ENCODE measurements at places on chromosomes 4 and X.

DNA sequence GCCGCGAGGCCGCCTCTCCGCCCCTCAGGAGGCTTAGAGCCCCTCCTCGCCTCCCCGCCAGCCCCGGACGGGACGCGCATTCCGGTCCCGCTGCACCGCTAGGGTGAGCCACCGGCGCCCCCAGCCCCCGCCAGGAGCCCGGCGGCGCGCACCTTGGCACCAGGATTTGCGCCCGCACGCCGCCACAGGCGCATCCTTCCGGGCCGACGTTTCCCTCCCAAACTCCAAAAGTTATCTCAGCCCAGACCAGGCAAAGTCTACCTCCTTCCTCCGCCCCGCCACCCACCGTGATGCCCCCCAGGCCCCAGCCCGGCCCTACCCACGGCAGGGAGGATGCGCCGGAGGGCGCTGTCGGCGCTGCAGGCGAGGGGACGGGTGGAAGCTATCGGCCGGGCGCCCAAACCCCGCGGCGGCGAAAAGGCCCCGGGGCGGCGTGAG is 538 bp downstream of the SCML2 start:
- H3K27ac ChIP-seq = no peak overlapping the region
- H3K36me3 ChIP-seq = no peaks in the 10 kb centered on the region
- H3K27me3 ChIP-seq = peaks cover 28% of the 10 kb centered on the region

DNA sequence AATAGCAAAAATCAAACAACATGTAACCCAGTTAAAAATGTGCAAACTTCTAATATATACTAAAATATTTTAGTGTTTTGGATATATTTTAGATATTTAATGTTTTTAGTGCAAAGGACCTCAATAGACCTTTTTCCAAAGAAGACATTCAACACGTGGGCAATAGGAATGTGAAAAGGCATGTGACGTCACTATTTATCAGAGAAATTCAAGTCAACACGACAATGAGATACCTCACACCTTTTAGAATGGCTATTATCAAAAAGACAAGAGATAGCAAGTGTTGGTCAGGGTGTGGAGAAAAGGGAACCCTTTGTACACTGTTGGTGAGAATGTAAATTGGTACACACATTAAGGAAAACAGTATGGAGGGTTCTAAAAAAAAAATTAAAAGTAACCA is 115.6 kb upstream of the FAM47B start:
- no peak for DNase-seq
- no peaks in the 10 kb centered on the region for H3K36me3 ChIP-seq
- H3K27ac ChIP-seq = no peak overlapping the region

DNA sequence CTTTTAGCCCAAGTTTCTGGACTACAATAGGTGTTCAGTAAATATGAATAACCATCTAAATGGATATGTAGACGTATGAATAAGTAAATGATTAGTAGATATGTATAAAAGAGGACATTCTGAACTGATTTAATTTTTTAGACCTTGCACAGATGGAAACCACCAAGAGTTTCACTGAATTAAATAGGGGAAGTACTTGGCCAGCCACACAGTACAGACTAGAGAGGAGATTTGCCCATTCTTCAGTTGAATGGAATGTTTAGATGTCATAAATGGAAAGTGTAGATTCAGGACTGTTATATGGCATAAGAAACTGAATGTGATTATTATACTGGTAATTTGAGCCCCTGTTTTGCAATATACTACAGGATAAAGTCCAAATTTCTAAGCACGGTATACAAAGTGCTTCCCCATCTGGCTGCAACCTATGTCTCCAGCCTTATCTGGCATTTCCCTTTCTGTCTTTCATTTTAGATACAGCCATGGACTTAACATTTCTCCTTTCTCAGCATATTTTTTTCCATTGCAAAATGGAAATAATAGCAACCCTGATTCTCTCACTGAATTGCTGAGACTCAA is 137.8 kb upstream of the HS3ST1 start:
- H3K27ac ChIP-seq = no peak overlapping the region
- H3K27me3 ChIP-seq = no peaks in the 10 kb centered on the region
- no peak overlapping the region for H3K4me3 ChIP-seq

- no peak overlapping the region for H3K27ac ChIP-seq
- H3K36me3 ChIP-seq = no peaks in the 10 kb centered on the region
- DNase-seq = peak; percentile 35
- peaks cover 17% of the 10 kb centered on the region for H3K4me1 ChIP-seq
Measured at GRCh38 chrX:13646154-13646549, 6.8 kb upstream of the TCEANC start.

DNA sequence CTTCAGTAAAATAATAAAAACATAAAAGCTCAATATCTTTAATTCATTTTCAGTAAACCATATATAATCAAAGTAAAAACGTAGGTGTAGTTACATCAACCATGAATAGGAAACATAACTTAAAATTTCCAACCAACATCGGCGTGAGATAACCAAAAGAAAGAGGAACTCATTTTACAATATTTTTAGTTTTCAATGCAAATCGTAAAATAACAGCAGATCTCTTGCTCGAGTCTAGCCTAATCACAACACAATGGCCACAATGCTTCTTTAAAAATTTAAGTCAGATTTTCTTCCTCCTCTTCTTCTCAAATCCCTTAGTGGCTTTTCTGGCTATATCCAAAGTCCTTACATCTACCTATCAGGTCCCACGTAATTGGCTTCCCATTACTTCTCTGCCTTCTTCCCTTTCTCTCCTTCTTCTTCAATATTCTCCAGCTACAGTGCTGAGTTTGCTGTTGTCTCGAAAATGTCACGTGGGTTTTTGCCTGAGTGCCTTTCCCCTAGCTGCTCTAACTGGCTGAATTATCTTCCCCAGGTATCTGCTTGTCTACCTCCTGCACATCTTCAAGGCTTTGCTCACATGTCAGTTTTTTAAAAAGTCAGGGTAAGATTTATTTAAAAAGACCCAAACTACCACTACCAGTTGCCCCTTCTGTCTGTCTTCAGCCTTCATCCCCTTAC is 90.9 kb upstream of the BANK1 start:
- no peak overlapping the region for H3K4me3 ChIP-seq
- H3K27me3 ChIP-seq = peaks cover 4% of the 10 kb centered on the region
- H3K36me3 ChIP-seq = no peaks in the 10 kb centered on the region
- H3K27ac ChIP-seq = no peak overlapping the region
- DNase-seq = no peak

DNA sequence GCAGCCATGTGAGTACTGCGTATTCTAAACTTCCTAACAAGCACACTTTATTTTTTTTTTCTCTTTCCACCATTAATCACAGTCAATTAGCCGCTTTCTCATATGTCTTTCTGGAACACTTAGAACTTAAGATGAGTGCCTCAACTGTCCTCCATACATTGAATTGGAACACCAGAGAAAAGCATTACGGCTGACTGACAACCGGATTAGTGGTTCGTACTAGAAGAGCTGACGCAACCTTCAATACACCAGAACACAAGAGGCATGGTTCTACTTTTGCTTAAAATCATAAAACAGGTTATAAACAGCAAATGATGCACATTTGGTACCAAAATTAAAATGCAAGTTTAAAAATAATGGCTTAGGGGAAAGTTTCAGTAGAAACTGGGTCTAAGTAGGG is 3.3 kb downstream of the TMEM47 start:
- H3K27me3 ChIP-seq = peaks cover 17% of the 10 kb centered on the region
- H3K27ac ChIP-seq = no peak overlapping the region
- DNase-seq = no peak

DNA sequence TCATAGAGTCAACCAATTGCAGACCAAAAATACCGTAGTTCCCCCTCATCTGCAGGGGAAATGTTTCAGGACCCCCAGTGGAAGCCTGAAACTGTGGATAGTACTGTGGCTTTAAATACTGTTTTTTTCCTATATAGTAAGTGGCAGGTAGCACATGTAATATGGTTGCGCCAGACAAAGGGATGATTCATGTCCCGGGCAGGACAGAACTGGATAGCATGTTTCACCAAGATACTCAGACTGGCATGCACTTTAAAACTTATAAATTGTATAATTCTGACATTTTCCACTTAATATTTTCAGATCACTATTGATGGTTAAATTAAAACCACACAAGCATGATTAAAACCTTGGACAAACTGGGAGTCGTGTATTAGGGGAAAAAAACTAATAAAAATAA is 276.3 kb upstream of the AGA start:
- no peak overlapping the region for H3K4me3 ChIP-seq
- no peaks in the 10 kb centered on the region for H3K27me3 ChIP-seq
- no peak for DNase-seq

DNA sequence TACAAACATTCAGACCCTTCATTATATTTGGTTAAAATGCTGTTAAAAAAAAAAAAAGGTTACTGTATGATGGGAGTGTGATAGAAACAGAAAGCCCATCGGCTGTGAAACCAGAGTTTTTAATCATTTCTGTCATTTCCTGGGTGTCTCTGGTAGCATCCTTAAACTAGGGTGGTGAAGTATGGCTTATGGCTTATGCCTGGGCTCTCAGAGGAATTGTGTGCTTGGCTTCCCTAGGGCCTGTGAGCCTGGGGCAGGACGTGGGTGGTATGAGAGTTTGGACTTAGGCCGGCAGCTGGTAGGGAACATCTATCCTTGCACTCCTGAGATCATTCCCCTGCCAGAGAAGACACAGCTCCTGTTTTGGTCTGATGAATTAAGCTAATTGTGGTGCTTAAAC is 52.2 kb downstream of the DCUN1D4 start:
- no peak overlapping the region for H3K27ac ChIP-seq
- no peak for DNase-seq
- H3K4me3 ChIP-seq = no peak overlapping the region
- H3K4me1 ChIP-seq = peaks cover 17% of the 10 kb centered on the region
- H3K27me3 ChIP-seq = no peaks in the 10 kb centered on the region
- peaks cover 5% of the 10 kb centered on the region for H3K36me3 ChIP-seq

GRCh38 chr4:73847526-73848182 is 5.4 kb upstream of the PF4V1 start:
- H3K27me3 ChIP-seq = no peaks in the 10 kb centered on the region
- H3K36me3 ChIP-seq = no peaks in the 10 kb centered on the region
- H3K4me3 ChIP-seq = no peak overlapping the region
- H3K27ac ChIP-seq = no peak overlapping the region
- H3K4me1 ChIP-seq = no peaks in the 10 kb centered on the region
